ENCODE measurements at places on chromosomes 1 and 21.

DNA sequence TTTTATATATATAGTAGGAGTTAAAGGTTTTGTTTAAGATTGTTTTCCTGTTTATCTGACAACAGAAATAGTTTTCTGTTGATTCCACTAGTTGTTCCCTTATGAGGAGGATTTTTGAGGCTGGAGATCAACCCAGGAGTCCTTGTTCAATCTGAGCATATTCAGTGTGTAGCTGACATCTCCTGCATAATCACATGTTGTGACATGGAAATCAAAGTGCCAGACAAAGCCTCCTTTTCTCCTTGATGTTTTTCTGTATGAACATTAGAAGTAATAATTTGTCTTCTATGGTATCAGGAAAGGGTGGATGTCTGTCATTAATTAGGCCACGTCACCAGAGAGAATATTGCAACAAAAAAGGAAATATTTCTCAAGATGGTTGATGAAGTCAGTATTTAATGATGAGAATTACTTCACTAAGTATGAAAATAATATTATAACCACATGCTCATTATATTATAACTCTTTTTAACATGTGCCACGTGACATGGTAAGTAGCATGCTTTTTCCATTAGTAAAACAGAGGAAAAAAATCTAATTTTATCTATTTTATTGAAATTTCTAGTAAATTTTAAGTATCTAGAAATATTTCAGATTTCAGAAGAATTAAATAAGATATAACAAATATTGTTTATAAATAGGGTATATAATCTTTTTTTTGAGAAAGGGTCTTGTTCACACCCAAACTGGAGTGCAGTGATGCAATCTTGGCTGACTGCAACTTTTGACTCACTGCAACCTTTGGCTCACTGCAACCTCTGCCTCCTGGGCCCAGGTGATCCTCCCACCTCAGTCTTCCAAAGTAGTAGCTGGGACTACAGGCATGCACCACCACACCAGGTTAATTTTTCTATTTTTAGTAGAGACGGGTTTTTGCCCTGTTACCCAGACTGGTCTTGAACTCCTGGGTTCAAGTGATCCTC is 223.5 kb downstream of the HMCN1 start:
- no peak for DNase-seq

DNA sequence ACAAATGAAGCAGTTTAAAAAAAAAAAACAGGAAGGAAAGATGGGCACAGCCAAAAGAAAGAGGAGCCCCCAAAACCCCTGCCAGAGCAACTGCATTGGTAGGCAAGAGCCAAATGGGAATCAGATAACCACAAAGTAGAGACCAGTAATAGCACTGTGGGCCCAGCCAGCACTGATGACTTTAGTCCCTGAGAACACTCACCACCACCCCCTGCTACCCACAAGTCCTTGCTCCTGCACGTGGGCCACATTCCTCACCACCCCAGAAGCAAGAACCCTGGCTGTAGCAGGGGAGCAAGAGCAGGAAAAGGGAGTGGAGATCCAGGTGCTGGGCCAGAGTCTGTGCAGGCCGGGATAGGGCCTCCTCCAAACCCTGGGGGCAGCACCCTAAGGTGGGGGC is 86.1 kb downstream of the RRAGC start:
- no peak for DNase-seq

DNA sequence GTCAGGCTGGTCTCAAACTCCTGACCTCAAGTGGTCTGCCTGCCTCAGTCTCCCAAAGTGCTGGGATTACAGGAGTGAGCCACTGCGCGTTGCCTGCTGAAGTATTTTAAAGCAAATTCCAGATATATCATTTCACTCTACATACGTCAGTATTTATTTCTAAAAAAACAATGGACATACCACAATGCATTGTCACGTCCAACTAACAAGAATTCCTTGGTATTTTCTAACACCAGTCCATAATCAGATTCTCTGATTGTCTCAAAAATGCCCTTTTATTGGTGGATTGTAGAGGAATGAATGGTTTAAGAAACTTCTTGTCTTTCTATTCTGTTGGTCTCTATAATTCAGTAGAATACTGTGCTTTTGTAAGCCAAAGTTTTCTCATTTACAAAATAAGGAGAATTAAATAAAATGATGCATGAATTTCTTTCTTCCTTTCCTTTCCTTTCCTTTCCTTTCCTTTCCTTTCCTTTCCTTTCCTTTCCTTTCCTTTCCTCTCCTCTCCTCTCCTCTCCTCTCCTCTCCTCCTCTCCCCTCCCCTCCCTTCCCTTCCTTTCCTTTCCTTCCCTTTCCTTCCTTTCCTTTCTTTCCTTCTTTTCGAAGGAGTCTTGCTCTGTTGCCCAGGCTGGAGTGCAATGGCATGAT is 55.8 kb downstream of the VPS13D start:
- DNase-seq: no peak

DNA sequence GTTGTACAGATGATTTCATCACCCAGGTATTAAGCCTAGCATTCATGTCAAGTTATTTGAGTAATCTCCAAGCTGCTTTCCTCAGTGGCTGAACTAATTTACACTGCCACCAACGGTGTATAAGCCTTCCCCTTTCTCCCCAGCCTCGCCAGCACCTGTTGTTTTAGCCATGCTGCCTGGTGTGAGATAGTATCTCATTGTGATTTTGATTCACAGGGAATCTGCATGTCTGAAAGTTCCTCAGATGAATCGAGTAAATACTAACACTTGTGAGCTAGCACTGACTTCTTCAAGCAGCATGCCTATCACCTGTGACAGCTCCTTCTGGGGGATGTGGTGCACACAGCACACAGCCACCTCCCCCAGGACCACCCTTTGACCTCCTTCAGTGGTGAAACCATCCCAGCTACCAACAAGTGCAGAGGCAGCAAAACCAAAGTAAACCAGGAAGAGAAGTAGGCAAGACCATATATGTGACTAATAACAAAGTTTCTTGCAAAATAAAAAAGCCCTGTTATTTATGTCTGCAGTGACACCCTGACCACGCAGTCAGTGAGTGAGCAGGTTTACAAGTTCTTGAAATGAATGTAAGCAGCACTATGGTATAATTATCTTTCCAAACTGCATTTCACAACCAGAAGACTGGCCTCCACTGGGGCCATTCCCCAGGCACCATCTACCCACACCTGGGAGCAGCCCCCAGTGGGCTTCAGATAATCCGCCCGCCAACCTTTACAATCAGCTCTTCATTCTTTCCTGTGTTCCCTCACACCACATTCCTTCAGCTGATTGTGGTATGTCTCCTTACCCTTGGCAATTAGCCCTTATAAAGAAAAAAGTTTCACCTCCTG is 173.8 kb downstream of the ETS2 start:
- DNase-seq: no peak

- no peak for DNase-seq
These were observed 49.9 kb downstream of the CBS start for GRCh38 chr21:43025636-43026180.

- no peak for DNase-seq
These were observed 122.3 kb downstream of the TNFSF18 start for GRCh38 chr1:172928412-172928811.

- DNase-seq: no peak
These were observed 1.7 kb upstream of the RASAL2 start for GRCh38 chr1:178091986-178092745.

- no peak for DNase-seq
These were observed 122.3 kb downstream of the PGBD5 start for GRCh38 chr1:230303822-230304221.

DNA sequence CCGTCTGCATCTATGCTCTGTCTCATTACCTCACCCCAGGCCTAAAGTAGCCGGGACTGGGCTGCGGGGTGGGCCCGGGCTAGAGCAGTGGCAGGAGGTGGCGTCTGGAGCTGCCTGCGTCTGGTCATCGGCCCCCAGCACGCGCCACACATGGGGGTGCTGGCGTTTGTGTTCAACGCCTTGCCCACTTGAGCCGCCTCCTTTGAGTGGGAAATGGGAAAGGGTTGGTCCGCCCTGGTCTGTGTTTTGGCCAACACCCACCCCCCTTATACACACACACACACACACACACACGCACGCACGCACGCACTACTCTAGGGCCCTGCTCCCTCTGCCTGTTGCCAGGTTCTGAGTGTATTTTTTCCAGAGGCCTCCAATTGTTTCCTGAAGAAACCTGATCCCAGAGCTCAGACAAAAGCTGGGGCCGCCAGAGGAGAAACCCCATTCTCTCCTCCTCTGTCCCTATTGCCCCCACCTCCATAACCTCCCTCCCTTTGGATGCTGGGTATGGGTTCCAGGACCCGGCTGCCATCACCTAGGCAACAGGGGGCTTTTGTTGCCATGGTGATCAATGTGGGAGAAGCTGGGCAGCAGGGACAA is 10.1 kb downstream of the VANGL2 start:
- DNase-seq: no peak

GRCh38 chr1:62724430-62724829 is 36.2 kb upstream of the DOCK7 start:
- no peak for DNase-seq

DNA sequence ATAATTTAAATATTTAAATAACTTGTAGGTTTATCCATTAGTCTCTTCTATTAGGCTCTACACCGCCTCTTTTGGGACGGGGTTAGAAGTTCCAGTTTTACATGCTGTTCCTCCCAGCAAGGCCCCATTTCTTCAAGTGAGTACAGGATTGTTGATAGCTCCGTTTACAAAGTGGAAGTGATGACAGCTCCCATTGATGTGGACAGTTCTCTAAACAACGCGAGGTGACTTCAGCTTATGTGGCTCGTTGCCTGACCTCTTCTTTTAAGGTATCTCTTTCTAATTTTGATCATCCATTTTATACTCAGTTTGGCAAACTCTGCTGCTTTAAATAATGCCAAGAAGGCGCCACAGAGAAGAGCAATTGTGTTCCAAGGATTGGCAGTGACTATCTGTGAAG is 49.7 kb downstream of the PACC1 start:
- no peak for DNase-seq

GRCh38 chr1:192966073-192966472 is 93.1 kb downstream of the UCHL5 start:
- DNase-seq: no peak

GRCh38 chr1:11130406-11130805 is 30.7 kb upstream of the EXOSC10 start:
- no peak for DNase-seq

DNA sequence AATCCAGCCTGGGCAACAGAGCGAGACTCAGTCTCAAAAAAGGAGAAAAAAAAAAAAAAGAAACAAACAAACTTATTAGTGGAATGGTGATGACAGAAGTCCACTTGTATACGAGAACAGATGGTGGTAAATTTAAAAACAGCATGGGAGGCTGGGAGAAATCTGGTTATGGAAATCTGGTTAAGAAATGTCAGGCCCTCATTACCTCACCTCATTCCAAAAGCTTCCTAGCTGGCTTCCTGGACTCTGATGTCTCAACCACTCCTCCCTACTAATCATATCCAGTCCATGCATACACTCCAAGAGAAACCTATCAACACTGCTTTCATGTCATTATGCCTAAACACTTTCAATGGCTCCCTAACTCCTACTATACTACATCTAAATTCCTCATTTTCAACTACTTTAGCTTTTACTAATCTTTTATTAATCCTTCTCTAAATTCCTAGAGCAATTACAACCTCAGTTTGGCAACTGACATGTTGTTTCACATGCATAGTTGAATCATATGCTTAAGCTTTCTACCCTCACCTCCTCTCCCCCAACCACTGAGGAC is 52.9 kb downstream of the FOXJ3 start:
- DNase-seq: no peak

- no peak for DNase-seq
These were observed 307.0 kb downstream of the ST6GALNAC3 start for GRCh38 chr1:76381450-76382097.

- no peak for DNase-seq
These were observed 272.2 kb downstream of the VAV3 start for GRCh38 chr1:107692580-107693345.

DNA sequence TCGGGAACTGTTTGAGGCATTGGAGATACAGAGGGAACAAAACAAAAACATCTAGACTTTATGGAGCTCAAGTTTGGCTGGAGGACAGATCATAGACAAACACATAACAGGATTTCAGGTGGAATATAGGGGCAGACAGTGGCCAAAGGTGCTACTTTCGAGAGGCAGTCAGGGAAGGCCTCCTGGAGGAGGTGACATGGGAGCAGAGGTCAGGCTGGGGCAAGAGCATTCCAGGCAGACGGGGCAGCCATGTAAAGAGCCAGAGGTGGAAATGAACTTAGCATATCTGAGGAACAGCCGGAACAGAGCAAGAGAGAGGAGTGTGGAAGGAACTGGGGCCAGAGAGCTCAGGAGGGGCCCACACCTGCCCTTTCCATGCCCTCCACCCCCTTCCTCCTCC is 122.3 kb downstream of the DMRTB1 start:
- no peak for DNase-seq

- DNase-seq: no peak
These were observed 103.3 kb upstream of the DPH5 start for GRCh38 chr1:101128846-101129245.

DNA sequence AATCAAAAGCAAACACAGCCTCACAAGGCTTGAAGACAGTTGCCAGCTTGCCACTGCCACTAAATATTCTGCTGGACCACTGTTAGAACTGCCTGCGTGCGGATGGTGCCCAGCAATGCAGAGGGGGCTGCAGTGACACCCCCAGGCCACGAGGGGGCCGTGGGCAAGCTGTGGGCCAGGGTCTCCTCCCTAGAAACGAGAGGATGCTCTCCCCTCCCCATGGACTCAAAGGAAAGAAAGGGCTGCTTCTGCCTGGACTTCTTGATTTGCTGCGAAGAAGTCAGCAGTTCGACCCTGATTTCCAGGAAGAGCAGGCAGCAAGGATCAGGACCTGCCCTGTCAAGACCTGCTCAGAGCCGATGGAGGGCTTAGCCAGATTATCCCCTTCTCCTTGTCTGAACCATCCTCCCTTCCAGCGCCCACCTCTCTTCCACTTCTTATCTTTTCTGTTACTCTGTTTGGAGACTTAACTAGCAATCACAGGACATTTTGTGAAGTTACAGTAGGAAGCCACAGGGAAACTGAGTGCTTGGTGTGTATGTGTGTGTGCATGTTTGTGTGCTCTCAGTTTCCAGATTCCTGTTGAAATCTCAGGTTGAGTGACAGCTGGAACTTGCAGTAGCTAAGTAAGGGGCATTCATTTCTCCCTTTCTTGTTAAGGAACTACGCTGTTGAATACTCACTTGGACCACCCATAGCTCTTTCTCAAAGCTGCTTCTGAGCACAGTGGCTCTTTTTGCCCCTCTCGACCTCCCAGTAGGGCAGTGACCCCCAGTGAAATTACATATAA is 2.7 kb downstream of the MAN1C1 start:
- DNase-seq: no peak

DNA sequence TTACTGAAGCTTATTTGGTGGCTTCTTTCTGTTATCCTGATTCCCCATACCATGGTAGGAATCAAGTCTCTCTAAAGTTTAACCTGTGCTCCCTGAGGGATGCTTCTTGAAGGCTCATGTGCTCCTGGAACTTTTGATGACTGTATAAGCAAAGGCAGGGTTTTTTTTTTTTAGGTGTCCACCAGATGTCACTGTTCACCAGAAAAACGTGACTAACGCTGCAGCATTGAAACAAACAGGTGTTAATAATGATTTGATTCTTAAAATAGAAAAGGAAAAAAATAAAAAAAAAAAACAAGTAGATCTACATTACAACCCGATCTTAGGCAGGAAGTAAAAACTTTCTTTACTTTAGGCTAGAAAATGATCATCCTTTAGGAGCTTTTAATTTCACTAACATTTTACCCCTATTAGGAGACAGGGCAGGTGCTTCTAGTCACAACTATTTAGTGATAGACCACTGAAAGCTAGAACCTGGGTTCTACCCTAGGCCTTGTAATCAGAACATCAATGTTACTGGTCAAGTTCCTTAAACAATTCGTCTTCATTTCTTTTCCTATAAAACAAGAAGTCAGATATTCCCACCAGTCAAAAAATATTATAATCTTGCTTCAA is 223.0 kb downstream of the PLA2G4A start:
- DNase-seq: no peak

- DNase-seq: no peak
These were observed 1.2 kb downstream of the ZDHHC18 start for GRCh38 chr1:26827663-26828062.

- no peak for DNase-seq
These were observed 147.8 kb upstream of the MAP1LC3C start for GRCh38 chr1:242146652-242147051.

Data from activated gamma-delta T cell treated with anti-CD3 and anti-CD28 coated beads, Interleukin-2, amount 50 U/mL, for 16 hours (primary cell).